ENCODE measurements at places on chromosomes 12 and 14. TPM values are rescaled to one million over a fixed set of nuclear protein-coding genes. Genes with fewer than 3 reads are reported as not detected.

GRCh38 chr12:54565986-54566544, 16.7 kb downstream of the PDE1B start:
- H3K4me1 ChIP-seq, result peaks cover 1% of the 10 kb centered on the region
- H3K36me3 ChIP-seq, result no peaks in the 10 kb centered on the region
- no peak for DNase-seq
- H3K4me3 ChIP-seq, result peak overlapping the region; percentile 59

DNA sequence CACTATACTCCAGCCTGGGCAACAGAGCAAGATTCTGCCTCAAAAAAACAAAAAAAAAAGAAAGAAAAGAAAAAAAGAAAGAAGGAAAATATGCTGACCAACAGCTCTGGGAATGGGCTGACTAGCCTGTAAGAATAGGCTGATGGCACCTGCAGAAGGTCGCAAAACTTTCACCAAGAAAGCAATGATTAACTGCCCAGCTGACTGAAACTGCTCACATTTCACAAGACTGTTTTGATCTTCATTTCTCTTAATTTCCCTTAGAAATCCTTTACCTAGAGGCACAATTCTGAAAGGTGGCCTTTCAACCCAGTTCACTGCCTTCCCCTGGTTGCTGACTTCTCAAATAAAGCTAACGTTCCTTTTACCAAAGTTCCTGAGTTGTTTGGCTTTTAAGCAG, 12.4 kb downstream of the BEST3 start:
- H3K27ac ChIP-seq, result no peak overlapping the region
- no peak overlapping the region for H3K4me3 ChIP-seq
- peaks cover 10% of the 10 kb centered on the region for H3K4me1 ChIP-seq
- DNase-seq, result no peak
- H3K27me3 ChIP-seq, result no peaks in the 10 kb centered on the region

- H3K4me3 ChIP-seq, result peak overlapping the region; percentile 96
- H3K36me3 ChIP-seq, result no peaks in the 10 kb centered on the region
- DNase-seq, result no peak
- H3K27me3 ChIP-seq, result no peaks in the 10 kb centered on the region
Measured at GRCh38 chr14:32078023-32078857, 1.1 kb downstream of the ARHGAP5 start.

Gene CCDC177
- total RNA-seq, result 6.2 TPM

GRCh38 chr12:30755395-30755762, 628 bp upstream of the CAPRIN2 start:
- no peak for DNase-seq
- peak overlapping the region; percentile 97 for H3K4me3 ChIP-seq
- H3K36me3 ChIP-seq, result peaks cover 7% of the 10 kb centered on the region
- peak overlapping the region; percentile 49 for H3K27ac ChIP-seq

Gene GNB3
- total RNA-seq, result 17.3 TPM

- no peak overlapping the region for H3K27ac ChIP-seq
- H3K4me1 ChIP-seq, result no peaks in the 10 kb centered on the region
- H3K27me3 ChIP-seq, result no peaks in the 10 kb centered on the region
- no peak overlapping the region for H3K4me3 ChIP-seq
Measured at GRCh38 chr12:56900583-56900982, 33.6 kb downstream of the SDR9C7 start.
